ENCODE measurements at places on chromosomes 5 and 9.

GRCh38 chr9:78424299-78424698 is 127.4 kb downstream of the PSAT1 start:
- no peak for DNase-seq

- peak; percentile 64 for DNase-seq
Measured at GRCh38 chr5:132777209-132778069, at the start of gene SEPTIN8. SEPTIN8 (minus strand) TSS chr5:132777239; CDS start chr5:132777137, 102 bp downstream.

- DNase-seq: no peak
Measured at GRCh38 chr9:125568621-125569020, 138.4 kb downstream of the MAPKAP1 start.

DNA sequence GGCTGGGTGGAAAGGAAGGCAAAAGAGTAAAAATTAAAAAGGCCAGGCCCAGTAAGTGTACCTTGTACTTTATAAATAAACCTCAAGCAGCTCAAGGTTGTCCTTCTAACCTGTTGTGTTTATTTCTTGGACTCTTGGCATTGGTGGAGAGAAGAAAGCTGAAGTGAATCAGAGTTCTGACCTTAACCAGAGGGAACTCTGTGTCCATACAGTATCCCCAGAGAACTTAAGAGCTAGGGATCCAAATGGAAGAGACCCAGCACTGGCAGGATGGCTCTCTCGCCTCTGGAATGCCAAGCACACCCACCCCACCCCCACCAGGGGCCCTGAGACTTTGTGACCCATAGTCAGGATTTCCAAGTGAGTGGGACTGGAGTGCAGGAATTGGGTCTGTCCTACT is 14.2 kb downstream of the NUDT2 start:
- DNase-seq: no peak

- DNase-seq: no peak
Measured at GRCh38 chr9:110650991-110651411, 17.6 kb upstream of the MUSK start.

DNA sequence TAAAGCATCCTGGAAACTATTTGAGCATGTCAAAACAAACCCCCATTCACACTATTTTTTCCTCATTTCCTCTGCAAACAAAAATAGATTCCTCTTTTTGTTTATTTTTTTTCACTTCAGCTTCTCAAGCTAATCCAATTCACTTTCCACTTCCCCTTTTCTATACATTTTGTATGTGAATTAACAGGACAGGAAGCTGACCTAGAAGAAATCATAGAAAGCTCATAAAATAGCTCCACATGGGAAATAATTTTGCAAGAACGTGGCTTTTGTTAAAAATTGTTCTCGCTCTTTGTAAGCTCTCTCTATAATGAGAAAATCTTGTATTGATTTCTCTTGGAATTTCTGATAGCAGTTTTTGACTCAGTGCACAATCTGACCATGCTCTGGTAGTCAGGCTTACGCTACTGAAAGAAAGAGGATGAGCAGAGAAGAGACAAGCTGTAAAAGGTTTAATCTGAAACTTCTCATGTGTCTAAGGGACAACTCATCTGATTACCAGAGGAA is 215.8 kb downstream of the ADAMTS12 start:
- no peak for DNase-seq

DNA sequence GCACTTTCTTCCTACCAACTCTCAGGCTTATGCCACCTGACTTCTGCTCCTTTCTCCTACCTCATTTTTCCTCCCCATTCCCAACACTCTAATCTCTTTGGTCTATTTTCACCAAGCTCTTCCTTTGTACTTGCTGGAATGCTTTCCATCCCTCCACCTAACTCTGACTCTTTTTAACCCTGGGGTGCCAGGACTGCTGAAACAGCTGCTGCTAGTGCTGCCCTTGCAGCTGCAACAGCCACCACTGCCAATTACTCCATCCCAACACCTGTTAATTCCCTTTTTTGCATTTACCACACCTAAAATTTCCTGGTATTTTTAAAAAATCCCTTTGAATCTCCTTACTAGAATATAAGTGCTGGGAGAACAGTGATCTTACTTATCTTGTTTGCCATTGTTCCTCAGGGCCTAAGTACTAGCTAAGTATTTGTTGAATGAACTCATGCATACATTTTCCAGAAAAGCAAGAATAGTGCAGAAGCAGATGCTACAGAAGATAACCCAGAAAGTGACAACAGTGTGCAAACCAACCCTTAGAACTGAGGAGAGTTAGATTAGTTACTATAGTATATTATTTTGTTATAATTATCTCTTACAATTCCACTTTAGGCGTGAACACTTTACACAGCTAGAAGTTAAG is 11.5 kb downstream of the NADK2 start:
- no peak for DNase-seq

- DNase-seq: no peak
Measured at GRCh38 chr9:87071473-87071872, 124.2 kb upstream of the GAS1 start.

DNA sequence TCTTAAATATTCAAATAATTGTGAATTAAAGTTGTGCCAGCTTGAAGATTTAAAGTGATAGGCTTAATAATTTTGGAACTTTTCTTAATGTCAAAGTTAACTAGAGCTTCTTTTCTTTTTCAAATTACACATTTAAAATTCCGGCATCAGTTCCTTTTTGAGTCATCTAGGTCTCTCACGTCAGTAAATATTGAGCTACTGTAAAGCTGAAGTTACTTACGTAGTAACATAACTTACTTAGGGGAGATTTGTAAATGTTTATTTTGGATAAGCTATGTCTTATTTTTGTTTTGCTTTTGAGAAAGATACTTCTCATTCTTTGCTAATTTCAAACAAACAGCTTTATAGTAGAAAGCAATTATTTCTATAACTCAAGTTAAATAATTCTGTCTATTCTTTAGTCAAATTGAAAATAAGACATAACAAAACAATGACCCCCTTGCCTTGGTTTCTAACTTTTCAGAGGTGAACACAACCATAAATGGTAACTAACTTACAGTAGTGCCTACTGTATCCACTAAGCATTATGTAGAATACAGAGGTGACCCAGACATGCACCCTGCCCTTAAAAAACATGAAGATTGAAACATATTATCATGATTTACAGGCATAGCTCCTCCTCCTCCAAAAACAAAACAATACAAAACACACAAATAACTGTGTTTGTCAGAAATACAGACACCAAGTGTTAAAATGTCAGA is 29.8 kb downstream of the CD274 start:
- DNase-seq: no peak

- no peak for DNase-seq
Measured at GRCh38 chr9:124427281-124427680, 12.0 kb upstream of the PSMB7 start.

- DNase-seq: peak; percentile 86
Measured at GRCh38 chr5:45454114-45454513, 242.1 kb downstream of the HCN1 start.

GRCh38 chr5:172876578-172876977 is 42.5 kb downstream of the ERGIC1 start:
- DNase-seq: no peak

DNA sequence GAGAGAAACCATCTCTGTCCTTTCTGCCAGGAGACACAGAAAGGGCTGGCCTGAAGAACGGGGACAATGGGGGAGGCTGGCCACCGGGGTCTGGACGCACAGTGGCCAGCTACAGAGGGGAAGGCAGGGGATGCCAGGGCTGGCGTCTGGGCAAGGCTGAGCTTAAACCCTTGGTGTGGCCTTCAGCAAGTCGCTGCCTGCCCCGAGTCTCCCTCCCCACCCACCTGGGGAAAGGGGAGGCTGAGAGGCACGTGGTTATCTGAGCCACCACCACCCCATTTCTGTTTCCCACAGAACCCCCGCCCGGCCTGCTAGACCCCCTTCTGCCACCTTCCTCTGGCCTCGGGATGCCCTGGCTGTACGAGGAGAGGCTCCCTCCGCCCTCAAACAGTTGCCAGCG is 115.3 kb downstream of the VAV2 start:
- no peak for DNase-seq

- peak; percentile 77 for DNase-seq
Measured at GRCh38 chr5:172102913-172103626, 85.0 kb downstream of the STK10 start.

DNA sequence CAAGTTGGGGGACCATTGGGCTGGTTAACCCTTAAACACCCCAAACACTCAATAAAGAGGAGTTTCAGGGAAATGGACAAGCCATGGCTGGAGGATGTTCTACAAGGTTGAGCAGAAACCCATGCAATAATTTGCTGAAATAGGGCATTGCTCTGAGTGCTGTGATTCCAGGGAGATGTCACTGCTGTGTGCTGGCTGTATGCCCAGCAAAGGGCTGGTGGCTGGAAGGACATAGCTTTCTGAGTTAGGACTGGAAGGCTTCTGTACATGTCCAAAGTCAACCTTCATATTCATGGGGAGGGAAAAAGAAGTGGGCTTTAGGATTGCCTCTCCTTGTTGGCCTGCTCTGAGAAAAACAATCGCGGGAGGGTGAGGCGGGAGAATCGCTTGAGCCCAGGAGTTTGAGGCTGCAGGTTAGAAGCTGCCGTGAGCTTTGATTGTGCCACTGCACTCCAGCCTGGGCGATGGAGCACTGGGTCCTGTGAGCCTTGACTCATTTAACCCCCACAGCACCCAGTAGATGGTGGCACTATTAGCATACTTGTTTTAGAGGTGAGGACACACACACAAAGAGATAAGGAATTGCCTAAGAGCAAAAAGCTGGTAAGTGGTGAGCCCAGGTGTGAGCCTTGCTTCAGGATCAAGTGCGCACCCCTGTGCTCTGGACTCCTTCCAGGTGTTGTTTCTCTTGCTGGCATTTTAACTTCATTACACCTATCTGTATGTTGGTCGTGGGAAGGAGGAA is 20.4 kb downstream of the IL12B start:
- no peak for DNase-seq

DNA sequence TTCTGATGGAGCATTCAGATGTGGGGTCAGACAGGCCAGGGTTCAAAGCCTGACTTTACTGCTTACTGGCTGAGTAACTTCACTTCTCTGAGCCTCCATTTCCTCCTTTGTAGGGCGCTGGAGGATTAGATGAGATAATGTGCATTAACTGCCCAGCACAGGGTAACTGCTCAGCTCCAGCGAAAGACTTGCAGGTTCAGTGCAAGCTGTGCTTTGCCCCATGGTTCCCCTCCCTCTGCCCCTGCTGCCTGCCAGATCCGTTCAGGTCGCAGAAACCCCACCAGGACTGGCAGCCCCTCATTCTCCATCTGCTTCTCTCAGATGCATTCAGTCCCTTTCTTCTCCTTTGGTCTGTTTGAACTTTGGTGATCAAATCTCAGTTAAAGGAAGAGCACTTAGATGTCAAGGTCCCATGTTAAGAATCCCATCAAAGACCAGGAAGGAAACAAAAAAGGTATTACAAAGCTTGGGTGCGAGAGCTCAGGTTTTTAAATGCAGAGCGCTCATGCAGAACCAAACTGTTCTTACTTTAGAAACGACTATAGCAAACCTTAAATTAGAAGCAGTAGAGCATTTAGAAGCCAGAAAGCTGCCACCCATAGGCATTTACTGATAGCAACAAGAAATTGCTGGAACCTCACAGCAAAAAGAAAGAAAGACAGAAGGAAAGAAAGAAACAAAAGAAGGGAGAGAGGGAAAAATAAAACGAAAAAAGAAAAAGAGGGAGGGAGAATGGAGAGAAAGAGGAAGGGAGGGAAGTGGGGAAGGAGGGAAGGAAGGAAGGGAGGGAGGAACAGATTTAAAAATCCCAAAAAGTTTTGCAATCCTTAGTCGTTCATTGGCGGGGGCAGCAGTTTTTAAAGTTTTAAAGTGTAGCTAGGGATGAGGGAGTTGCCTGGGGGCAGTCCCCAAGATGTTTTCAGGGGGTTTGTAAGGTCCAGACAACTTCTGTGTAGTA is 23.5 kb downstream of the AFAP1L1 start:
- DNase-seq: no peak

DNA sequence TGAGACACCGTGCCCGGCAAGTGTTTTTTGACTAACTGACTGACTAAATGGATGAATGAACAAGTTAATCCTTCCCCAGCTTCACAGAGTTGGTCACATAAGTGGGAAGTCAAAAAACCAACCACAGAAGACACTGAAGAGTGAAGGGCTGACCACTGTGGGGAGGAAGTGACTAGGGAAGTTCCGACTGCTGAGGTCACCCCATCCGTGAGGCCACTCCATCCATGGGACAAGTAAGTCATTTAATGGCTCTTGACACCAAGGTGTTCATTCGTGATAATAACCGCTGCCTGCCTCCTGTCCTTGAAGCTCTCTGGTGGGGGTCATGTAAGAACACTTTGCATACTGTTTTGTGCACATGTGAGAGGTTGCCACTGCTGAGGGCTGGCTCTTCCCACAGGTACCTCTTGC is 22.2 kb upstream of the CXCL14 start:
- DNase-seq: no peak

- no peak for DNase-seq
Measured at GRCh38 chr5:75342836-75343235, 5.8 kb downstream of the HMGCR start.

DNA sequence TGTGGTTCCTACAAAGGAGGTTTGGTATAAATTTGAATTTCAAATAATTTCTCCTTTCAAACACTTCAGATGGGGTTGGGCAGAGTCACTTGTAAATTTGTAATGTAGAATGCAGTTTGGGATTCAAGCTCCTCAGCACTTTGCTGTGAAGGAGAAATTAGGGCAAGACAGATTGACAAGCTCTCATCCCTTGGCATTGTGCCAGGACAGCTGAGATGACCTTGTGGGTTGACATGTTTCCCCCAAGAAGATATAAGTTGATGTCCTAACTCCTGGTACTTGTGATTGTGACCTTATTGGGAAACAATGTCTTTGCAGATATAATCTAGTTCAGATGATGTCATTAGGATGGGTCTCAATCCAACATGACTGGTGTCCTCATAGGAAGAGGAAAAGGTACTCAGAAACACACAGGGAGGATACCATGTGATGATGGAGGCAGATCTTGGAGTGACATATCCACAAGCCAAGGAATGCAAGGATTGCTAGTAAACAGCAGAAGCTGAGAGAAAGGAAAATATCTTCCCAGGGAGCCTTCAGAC is 408.3 kb downstream of the MED10 start:
- DNase-seq: no peak

DNA sequence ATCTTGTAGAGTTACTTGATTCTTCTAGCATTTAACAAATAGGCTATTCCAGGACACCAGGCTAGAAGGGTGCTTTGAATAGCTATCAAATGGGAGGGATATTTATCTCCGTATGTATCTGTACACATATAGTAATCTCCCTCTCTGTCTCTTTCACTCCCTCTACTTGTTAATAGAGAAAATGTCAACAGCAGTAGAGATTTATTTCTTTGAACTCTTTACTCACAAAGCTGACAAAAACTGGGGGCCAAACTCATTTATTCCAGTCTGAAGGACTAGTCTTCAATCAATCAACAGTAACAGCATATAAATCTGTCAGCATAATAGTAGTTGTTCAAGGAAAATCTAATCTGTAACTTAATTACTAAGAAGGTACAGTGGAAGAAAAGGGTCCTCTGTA is 78.2 kb upstream of the FER start:
- no peak for DNase-seq

DNA sequence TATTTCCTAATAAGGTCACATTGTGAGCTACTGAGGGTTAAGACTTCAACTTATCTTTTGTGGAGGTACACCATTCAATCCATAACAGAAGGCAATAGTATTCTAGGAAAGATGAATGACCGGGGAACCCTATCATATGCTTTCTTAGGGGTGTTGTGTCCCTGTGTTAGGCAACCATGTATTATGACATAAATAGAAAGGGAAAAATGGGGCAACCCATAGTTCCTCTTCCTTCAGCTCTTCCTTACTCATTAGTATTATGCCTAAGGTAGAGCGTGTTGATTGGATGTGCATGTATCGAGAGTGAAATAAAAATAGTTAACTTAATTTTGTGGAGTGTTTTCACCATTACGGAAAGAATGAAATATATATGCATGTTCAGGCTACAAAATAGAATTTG is 6.0 kb upstream of the CCNJL start:
- DNase-seq: no peak
